MM.1S (cell line): ENCODE measurements at places on chromosomes 5 and 9.
A peak's percentile ranks its signal among the peaks of the same experiment; 100 is the strongest.

GRCh38 chr5:179233909-179234562 lies 111.2 kb downstream of the ADAMTS2 start:
- no peaks in the 10 kb centered on the region for H3K4me1 ChIP-seq
- no peak overlapping the region for H3K27ac ChIP-seq
- H3K27me3 ChIP-seq: peaks cover 38% of the 10 kb centered on the region
- H3K36me3 ChIP-seq: no peaks in the 10 kb centered on the region

DNA sequence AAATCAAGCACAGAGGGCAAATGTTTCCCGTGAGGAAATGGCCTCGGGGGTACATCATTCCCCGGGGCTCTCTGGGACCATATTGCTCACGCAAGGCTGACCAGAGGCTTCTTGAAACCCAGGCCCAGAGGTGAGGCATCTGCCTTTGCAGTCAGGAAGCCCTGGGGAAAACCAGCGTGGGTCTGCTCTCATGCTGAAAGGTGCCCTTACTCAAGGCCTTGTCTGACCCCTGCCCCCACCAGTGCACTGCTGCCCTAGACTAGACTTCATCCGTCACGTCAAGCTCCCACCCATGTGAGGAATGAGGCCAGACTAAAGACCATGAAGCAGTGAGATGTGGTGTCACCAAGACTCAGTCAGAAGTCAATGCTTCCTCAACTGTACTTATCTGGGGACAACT lies 66.1 kb downstream of the PAX5 start:
- H3K27me3 ChIP-seq: no peaks in the 10 kb centered on the region
- no peaks in the 10 kb centered on the region for H3K4me1 ChIP-seq
- no peak overlapping the region for H3K4me3 ChIP-seq
- no peak overlapping the region for H3K27ac ChIP-seq
- no peaks in the 10 kb centered on the region for H3K36me3 ChIP-seq

DNA sequence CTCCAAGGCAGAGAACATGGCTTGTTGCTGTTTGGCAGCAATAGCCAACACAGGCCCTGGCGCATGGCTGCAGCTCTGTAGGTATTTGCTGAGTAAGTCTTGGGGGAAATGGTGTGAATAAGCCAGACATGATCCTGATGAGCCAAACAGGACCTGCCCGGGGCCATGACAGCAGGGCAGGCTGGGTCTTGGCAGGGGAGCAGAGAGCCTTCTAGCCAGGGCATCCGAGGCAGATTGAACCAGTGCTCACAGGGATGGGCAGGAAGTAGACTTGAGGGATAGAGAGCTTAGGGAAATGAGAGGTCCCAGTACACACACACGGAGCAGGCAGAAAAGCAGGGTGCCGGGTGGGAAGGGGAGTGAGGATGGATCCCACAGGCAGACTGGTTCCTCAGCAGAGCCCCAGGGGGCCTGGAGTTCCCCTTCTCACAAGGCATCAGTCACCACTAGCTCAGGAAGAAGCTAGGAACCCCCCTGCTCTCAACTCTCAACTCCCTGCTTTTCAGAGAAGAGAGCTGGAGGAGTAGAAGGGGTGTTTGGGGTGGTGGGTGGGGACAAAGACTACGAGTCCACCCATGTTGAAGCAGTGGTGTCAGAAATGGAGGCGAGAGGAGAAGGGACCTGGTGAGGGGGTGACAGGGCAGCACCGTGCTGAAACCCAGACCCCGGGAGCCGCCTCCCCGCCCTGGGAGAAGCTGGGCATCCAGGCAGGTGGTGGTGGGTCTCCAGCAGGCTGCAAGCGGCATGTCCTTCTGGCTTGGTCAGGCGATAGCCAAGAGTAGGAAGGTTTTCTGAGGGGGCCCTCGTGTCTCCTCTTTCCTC lies 111.1 kb downstream of the RGS3 start:
- H3K36me3 ChIP-seq: no peaks in the 10 kb centered on the region
- DNase-seq: no peak
- no peaks in the 10 kb centered on the region for H3K27me3 ChIP-seq
- no peak overlapping the region for H3K27ac ChIP-seq
- H3K4me1 ChIP-seq: peaks cover 22% of the 10 kb centered on the region

DNA sequence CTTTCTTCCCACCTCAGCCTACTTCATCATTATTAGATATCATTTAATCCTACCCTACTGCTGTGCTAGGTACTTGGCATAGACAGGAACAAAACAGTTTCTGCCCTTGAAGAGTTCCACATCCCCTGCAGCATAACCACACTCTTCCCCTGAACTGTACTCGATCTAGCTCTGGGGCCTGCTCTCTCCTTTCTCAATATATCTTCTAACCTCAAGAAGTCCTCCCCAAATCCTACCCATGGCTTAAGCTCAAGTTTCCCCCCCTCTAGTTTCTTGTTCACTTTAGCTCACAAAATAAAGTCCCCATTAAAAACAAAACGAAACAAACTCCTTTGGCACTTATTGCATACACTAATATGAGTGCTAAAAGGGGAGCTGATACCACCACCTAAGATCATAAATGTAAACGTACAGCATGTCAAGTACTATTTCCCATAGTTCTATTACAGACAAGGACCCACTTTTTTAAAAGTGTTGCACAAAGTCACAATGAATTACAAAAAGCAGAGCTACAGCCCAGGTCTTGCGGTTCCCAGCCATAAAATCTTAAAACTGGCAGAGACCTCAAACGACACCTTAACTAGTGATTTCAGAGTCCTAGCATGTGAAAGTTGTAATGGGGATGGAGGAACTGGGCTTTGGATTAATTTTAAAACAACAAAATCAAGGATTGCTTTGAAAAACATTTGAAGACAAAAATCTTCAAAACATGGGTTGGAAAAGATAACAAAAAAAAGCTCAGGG lies 80.7 kb downstream of the PTPDC1 start:
- no peaks in the 10 kb centered on the region for H3K27me3 ChIP-seq
- no peak overlapping the region for H3K4me3 ChIP-seq
- H3K36me3 ChIP-seq: peaks cover 9% of the 10 kb centered on the region; the same call in 1 of the 2 replicates
- H3K27ac ChIP-seq: no peak overlapping the region

DNA sequence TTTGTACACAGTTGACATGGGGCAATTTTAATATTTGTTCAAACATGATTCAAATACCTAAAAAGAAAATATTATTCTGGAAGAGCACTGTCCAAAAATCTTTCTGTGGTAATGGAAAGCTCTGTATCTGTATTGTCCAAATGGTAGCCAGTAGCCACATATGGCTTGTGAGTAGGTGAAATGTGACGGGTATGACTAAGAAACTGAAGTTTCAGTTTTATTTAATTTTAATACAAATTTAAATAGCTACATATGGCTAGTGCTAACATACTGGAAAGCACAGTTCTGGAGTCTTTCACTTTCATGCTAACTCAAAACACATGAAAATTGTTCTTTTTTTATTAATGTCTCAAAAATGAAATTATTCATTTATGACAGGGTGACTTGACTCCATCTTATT lies 132.6 kb downstream of the PLK2 start:
- no peaks in the 10 kb centered on the region for H3K36me3 ChIP-seq
- H3K4me1 ChIP-seq: peaks cover 11% of the 10 kb centered on the region
- peak; percentile 18 for DNase-seq
- H3K27ac ChIP-seq: no peak overlapping the region

- H3K27me3 ChIP-seq: no peaks in the 10 kb centered on the region
- no peak for DNase-seq
- no peak overlapping the region for H3K4me3 ChIP-seq
- H3K4me1 ChIP-seq: peaks cover 8% of the 10 kb centered on the region; the same call in 1 of the 2 replicates
Observed at GRCh38 chr9:107562798-107563197, 73.2 kb upstream of the KLF4 start.

DNA sequence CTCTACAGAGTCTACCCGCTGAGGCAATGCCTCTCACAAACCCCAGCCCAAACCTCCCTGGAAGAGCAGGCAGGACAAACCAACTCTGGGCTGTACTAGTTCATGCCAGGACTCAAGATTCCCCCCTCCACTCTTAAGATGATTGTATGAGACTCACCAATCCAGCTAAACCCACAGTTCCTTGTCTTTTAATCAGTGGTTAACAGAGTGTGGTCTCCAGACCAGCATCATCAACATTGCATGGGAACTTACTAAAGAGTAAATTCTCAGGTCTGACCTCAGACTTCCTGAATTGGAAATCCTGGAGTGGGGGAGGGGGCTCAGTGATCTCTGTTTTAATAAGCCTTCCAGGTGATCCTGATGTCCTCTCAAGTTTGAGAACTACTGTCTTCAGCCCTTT lies 240.9 kb downstream of the GAS1 start:
- H3K27me3 ChIP-seq: no peaks in the 10 kb centered on the region
- H3K27ac ChIP-seq: no peak overlapping the region
- no peaks in the 10 kb centered on the region for H3K4me1 ChIP-seq
- no peak overlapping the region for H3K4me3 ChIP-seq

DNA sequence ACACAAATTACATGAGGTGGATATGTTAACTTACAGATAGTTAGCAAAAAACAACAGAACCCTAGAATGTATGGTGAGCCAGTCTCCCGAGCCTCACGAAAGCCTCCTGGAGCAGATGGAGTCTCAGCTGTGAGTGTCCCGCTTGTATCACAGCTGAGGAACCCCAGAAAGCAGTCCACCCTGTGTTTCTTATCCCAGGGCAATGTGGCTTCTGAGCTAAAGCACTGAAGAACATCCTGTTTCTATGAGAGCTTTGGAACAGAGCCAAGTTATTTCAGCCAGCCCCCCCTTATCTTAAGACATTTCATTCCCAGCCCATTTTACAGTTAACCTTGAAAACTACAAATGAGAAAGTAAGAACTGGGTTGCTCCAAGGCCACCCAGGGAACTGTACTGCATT lies 1220.9 kb upstream of the CDH6 start:
- no peak for DNase-seq
- H3K27me3 ChIP-seq: no peaks in the 10 kb centered on the region
- H3K27ac ChIP-seq: no peak overlapping the region
- H3K4me3 ChIP-seq: no peak overlapping the region

DNA sequence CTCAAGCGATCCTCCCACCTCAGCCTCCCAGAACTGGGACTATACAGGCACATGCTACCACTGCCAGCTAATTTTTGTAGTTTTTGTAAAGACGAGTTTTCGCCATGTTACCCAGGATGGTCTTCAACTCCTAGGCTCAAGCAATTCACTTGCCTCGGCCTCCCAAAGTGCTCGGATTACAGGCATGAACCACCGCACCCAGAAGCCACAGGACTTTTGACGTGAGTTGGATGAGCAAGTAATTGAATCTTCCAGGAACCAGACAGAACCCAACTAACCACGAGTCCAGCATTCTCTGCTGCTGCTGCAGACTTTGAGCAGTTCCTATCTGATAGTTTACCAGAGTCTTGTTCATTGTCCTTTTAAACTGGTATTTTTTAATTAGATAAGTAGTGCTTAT lies 9.6 kb upstream of the ATP6V0E1 start:
- no peak for DNase-seq
- no peak overlapping the region for H3K4me3 ChIP-seq
- H3K27me3 ChIP-seq: no peaks in the 10 kb centered on the region
- H3K27ac ChIP-seq: no peak overlapping the region
- no peaks in the 10 kb centered on the region for H3K36me3 ChIP-seq
- H3K4me1 ChIP-seq: no peaks in the 10 kb centered on the region

- no peaks in the 10 kb centered on the region for H3K36me3 ChIP-seq
- DNase-seq: no peak
- H3K4me1 ChIP-seq: no peaks in the 10 kb centered on the region
- no peak overlapping the region for H3K4me3 ChIP-seq
- no peaks in the 10 kb centered on the region for H3K27me3 ChIP-seq
Observed at GRCh38 chr5:58490402-58491050, 709 bp upstream of the GAPT start.

GRCh38 chr5:137733006-137733405 lies 2.9 kb downstream of the KLHL3 start:
- no peaks in the 10 kb centered on the region for H3K27me3 ChIP-seq
- no peak overlapping the region for H3K4me3 ChIP-seq
- no peak for DNase-seq
- no peak overlapping the region for H3K27ac ChIP-seq
- H3K4me1 ChIP-seq: peaks cover 34% of the 10 kb centered on the region

DNA sequence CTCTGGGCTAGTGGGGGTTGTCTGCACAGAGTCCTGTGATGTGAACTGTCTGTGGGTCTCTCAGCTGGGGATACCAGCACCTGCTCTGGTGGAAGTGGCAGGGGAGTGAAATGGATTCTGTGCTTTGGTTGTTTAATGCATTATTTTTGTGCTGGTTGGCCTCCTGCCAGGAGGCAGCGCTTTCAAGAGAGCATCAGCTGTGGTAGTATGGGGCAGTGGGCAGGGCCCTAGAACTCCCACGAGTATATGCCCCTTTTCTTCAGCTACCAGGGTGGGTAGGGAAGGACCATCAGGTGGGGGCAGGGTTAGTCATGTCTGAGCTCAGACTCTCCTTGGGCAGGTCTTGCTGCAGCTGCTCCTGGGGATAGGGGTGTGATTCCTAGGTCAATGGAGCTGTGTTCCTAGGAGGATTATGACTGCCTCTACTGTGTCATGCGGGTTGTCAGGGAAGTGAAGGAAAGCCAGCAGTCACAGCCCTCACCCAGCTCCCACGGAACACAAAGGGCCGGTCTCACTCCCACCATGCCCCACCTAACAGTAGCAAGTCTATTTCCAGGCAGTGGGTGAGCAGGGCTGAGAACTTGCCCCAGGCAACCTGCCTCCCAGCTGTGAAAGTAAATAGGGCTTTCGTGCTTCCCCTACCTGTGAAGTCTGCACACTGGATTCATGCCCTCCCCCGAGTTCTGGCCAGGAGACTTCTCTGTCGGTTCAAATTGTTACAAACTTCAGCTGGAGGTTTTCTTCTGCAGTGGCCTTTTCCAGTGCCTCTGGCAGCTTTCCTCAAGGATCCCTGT lies 25.7 kb upstream of the FAM81B start:
- no peak for DNase-seq
- H3K4me3 ChIP-seq: no peak overlapping the region
- H3K36me3 ChIP-seq: no peaks in the 10 kb centered on the region
- H3K27me3 ChIP-seq: no peaks in the 10 kb centered on the region
- H3K4me1 ChIP-seq: no peaks in the 10 kb centered on the region
- no peak overlapping the region for H3K27ac ChIP-seq

- H3K27me3 ChIP-seq: no peaks in the 10 kb centered on the region
- H3K4me1 ChIP-seq: no peaks in the 10 kb centered on the region
- H3K36me3 ChIP-seq: no peaks in the 10 kb centered on the region
- no peak overlapping the region for H3K4me3 ChIP-seq
Observed at GRCh38 chr9:32899181-32899580, 102.2 kb downstream of the APTX start.

DNA sequence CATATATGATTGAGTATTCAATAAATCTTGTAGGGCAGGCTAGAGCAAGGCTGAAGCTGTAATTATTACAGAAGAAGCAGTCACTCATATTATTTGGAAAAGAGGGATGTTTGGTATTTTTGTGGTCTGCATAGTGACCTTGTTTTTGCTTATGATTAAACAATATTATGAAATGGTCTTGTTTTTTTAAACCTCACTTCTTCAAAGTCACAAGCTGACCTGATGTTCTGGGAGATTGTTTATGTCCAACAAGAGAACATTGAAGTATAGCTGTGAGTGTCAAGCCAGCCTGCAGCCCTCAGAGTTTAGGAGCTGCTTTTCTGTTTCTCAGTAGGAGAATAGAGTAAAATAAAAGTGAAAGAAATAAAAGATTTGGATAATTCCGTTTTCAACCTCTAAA lies 342.2 kb downstream of the LRRC70 start:
- DNase-seq: no peak
- H3K36me3 ChIP-seq: no peaks in the 10 kb centered on the region
- no peak overlapping the region for H3K4me3 ChIP-seq
- no peaks in the 10 kb centered on the region for H3K27me3 ChIP-seq
- no peak overlapping the region for H3K27ac ChIP-seq

- H3K36me3 ChIP-seq: no peaks in the 10 kb centered on the region
- no peaks in the 10 kb centered on the region for H3K4me1 ChIP-seq
- H3K27ac ChIP-seq: no peak overlapping the region
- no peak for DNase-seq
Observed at GRCh38 chr5:111973961-111974360, 217.0 kb upstream of the NREP start.
